ENCODE measurements at places on chromosomes 1 and 21.

GRCh38 chr21:32330784-32331311, 32.2 kb downstream of the MRAP start:
- no peak for DNase-seq

DNA sequence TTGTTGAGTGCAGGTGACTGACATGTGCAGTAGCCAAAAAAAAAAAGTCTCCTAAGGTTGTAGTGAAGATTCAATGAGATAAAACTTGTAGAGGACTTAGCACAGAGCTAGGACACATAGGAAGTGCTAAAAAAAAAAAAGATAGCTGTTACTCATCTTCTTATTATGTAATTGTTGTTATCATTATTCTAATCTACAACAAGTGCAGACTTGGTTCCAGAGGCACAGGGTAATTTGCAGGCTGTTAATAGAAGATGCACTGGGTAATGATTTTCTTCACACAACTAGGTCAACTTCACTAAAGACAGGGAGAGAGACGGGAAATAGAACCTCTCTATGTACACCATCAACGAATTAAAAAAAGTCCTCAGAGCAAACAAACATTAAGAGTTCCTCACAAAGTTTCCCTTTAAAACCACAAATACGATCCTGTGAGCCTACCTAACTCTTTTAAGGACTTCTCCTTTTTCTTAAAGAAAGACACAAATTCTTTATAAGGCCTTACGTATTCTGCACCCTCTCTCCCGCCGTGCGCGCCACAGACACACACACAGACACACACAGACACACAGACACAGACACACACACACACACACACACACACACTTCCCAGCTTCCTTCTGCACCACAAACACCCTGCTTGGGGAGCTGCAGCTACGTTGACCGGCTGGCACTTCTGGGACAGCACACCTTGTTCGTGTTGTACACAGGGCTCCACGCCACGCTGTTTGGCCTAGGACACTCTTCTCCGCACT, 49.8 kb upstream of the GADD45A start:
- no peak for DNase-seq

- DNase-seq = no peak
These were observed 58.1 kb downstream of the SCCPDH start for GRCh38 chr1:246782120-246782900.

DNA sequence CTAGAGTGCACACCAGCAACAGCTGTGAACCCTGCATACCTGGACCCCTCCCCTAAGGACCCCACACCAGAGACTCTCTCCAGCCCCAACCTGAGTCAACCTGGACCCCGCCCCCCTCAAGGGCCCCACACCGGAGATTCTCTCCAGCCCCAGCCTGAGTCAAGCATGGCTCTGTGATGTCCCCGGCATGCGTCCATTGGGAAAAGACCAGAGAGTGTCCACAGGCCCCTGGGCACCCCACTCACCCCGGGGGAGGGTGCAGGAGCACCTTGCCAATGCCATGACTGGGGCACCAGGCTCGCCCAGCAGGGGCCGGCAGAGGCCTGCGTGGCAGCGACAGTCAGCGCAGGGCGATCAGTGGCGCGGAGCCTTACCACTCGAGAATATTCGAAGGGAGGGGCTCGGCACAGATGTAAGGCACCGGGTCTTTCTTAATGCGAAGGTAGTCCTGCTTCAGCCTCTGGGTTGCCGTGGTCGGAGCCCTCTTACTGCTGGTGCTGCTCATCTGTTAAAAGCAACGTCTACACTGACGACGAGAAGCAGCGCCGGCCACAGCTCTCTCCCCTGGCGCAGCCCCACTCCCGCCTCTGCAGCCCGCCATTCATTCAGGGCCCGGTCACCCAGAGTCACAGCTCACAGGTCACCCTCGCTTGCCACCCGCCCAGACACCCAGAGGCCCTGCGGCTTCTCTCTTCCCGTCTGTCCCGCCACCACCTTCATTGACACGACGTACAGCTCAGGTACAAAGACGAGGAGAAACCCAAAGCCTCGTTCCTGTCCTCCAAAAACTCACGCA, 6.0 kb downstream of the UBE2J2 start:
- DNase-seq = no peak

- no peak for DNase-seq
These were observed 23.7 kb upstream of the TNFRSF1B start for GRCh38 chr1:12142891-12143630.

DNA sequence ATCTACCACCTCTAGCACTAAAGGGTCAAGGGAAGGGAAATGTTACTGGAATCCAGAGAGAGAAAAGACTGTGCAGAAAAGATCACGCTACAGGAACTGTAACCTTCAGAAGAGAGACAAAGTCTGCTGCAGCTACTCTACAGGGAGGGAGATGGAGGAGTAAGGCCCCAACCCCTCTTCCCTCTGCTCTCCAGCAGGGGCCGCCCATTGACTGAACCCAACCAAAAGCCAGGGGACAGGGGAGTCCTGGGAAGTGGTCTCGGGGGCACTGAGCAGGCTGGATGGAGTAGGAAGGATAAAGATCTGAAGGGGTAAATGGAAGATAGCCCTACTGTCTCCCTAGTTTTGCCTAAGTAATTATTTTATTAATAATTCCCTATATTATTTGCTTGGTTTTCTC, 72.8 kb upstream of the NR5A2 start:
- no peak for DNase-seq

Data from T follicular helper cell (primary cell).